ENCODE measurements at places on chromosomes 5 and 9.

- DNase-seq: no peak
These were observed 216.9 kb downstream of the SPOCK1 start for GRCh38 chr5:137282216-137282615.

DNA sequence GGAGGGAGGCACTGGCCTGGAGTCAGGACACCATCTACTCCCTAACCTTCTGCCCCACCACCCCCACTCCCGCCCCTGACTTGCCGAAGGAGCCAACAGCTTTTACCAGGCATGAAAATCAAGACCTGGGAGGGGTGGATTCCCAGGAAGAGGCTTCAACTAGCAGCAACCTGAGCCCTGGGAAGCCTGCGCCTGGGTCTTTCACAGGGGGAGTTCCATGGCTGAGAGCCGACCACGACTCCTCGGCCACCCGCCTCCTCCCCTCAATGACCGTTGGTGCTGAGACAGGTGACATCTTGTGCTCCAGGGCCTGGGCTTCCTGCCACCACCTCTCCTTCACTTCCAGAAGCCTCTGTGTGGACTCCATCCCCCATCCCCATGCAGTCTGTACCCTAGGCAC lies 37.1 kb downstream of the BARX1 start:
- no peak for DNase-seq

- no peak for DNase-seq
These were observed 18.1 kb downstream of the PTCH1 start for GRCh38 chr9:95498641-95499040.

- DNase-seq: no peak
These were observed 79.6 kb upstream of the SLC25A51 start for GRCh38 chr9:37983381-37984067.

GRCh38 chr5:158591301-158591863 lies 508.3 kb downstream of the EBF1 start:
- no peak for DNase-seq

DNA sequence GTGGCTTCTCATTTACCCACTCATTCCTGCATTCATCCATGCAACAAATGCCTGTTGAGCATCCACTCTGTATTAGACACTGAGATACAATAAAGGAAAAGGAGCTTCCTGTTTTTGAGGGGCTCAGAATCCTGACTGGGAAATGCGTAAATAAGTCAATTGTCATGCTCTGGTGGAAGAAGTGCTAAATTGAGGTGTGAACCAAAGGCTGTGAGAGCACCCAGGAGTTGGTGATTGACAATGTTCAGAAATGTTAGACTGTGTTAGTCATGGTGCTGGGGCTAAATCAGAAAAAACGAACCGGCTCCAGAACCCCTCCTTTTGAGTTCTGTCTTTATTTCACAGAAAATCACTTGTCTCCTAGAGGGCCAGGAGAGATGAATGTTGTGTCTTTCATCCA lies 558.6 kb upstream of the SGCD start:
- no peak for DNase-seq

GRCh38 chr5:179536676-179537075 lies 13.7 kb upstream of the RUFY1 start:
- no peak for DNase-seq

GRCh38 chr5:6961837-6962635 lies 248.8 kb downstream of the TENT4A start:
- DNase-seq: no peak

- no peak for DNase-seq
These were observed 22.3 kb downstream of the NDUFS6 start for GRCh38 chr5:1823381-1824034.

- no peak for DNase-seq
These were observed 85.7 kb upstream of the SGCD start for GRCh38 chr5:156241266-156241665.

- DNase-seq: no peak
These were observed 267.5 kb upstream of the GRIA1 start for GRCh38 chr5:153222936-153223335.

GRCh38 chr9:133843250-133843649 lies 105.1 kb upstream of the SARDH start:
- no peak for DNase-seq

- no peak for DNase-seq
These were observed 4.8 kb upstream of the GRIA1 start for GRCh38 chr5:153485641-153486040.

GRCh38 chr9:108910914-108911313 lies 23.0 kb downstream of the ELP1 start:
- DNase-seq: no peak

- DNase-seq: no peak
These were observed 71.9 kb downstream of the ARRDC3 start for GRCh38 chr5:91311168-91311696.

- no peak for DNase-seq
These were observed 116.5 kb downstream of the CPLANE1 start for GRCh38 chr5:37132646-37133045.

- DNase-seq: no peak
These were observed 147.6 kb downstream of the ST8SIA4 start for GRCh38 chr5:100755435-100755834.

Measured in T-helper 1 cell (primary cell).